ENCODE measurements at places on chromosomes 12 and 14. TPM values are rescaled to one million over a fixed set of nuclear protein-coding genes. Genes with fewer than 3 reads are reported as not detected.

Gene RNASE1
- total RNA-seq = 2,192 TPM

DNA sequence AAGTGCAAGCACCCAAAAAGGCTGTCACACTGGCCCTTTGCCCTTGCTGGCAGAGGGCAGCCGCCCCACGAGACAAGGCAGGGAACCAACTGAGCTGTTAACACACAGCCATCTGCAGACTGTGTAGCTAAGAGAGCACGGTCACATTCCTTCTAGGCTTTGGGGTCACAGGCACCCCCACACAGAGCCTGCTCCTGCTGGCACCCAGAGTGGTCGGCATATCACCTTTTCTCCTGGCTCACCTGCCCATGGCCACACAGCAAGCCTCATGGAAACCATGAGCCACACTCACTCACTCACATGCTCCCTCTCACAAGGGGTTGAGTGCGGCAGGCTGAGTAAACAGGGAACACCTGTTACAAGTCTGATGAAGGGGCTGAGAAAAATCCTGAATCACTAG, 214.5 kb downstream of the PCNX1 start:
- H3K4me1 ChIP-seq = peaks cover 10% of the 10 kb centered on the region
- no peak overlapping the region for H3K4me3 ChIP-seq
- no peaks in the 10 kb centered on the region for H3K36me3 ChIP-seq
- no peak for DNase-seq
- no peaks in the 10 kb centered on the region for H3K27me3 ChIP-seq

Gene TAS2R13
- 3.1 TPM for total RNA-seq

Gene OLR1
- total RNA-seq = 0.87 TPM

DNA sequence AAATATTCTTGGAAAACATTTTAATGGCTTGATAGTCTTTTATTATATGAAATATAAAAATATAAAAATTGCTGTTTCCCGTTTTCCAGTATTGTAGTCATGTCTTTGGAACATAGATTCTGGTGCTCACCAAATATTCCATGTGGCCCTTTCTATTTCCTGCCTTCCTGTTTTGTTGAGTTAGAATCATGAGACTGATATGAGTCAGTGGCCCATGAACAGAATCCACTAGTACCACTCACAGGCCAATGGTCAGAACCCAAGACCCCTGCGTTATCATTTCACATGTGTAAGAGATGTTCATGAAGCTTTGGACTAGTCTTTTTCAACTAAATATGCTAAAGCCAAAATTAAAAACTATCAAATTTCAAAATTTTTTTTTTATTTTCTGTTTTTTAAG, 56.9 kb downstream of the BICD1 start:
- H3K4me1 ChIP-seq = no peaks in the 10 kb centered on the region
- H3K27ac ChIP-seq = no peak overlapping the region
- DNase-seq = no peak
- no peaks in the 10 kb centered on the region for H3K27me3 ChIP-seq
- no peaks in the 10 kb centered on the region for H3K36me3 ChIP-seq

- H3K36me3 ChIP-seq = no peaks in the 10 kb centered on the region
- DNase-seq = no peak
- H3K27me3 ChIP-seq = no peaks in the 10 kb centered on the region
- H3K27ac ChIP-seq = no peak overlapping the region
- no peak overlapping the region for H3K4me3 ChIP-seq
Observed at GRCh38 chr14:94330857-94331256, 7.7 kb upstream of the SERPINA6 start.

GRCh38 chr14:55160989-55161388, 30.4 kb downstream of the DLGAP5 start:
- H3K27ac ChIP-seq = no peak overlapping the region
- H3K4me3 ChIP-seq = no peak overlapping the region
- no peaks in the 10 kb centered on the region for H3K36me3 ChIP-seq
- no peak for DNase-seq
- H3K4me1 ChIP-seq = no peaks in the 10 kb centered on the region
- no peaks in the 10 kb centered on the region for H3K27me3 ChIP-seq

GRCh38 chr12:2583091-2583497, 211.7 kb upstream of the FKBP4 start:
- H3K36me3 ChIP-seq = no peaks in the 10 kb centered on the region
- peak overlapping the region; percentile 27 for H3K4me3 ChIP-seq
- no peaks in the 10 kb centered on the region for H3K27me3 ChIP-seq
- H3K27ac ChIP-seq = no peak overlapping the region

Gene ALX1
- total RNA-seq = not detected

GRCh38 chr14:95460647-95461478, 55.6 kb downstream of the SYNE3 start:
- no peak overlapping the region for H3K27ac ChIP-seq
- no peaks in the 10 kb centered on the region for H3K36me3 ChIP-seq
- DNase-seq = no peak
- no peaks in the 10 kb centered on the region for H3K27me3 ChIP-seq

GRCh38 chr12:132470397-132470796, 19.6 kb upstream of the FBRSL1 start:
- H3K4me3 ChIP-seq = no peak overlapping the region
- no peaks in the 10 kb centered on the region for H3K27me3 ChIP-seq
- H3K27ac ChIP-seq = no peak overlapping the region
- no peaks in the 10 kb centered on the region for H3K36me3 ChIP-seq
- no peaks in the 10 kb centered on the region for H3K4me1 ChIP-seq

DNA sequence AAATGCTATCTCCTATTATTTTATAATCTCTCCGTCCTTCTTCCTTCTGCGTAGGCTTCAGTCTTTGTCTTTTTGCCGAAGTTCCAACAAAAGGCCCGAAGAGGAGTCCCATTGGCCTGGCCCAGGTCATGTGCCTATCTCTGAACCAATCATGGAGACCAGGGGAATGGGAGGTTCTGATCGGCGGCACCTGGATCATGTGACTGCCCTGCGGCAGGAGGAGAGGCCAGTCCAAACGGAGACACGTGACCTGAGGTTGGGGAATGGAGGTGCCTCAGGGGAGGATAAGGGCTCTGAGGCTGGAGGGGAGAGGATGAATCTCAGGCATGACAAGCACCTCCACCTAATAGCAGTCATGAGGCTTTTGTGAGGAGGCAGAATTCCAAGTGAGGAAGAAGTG, 86.0 kb downstream of the AACS start:
- H3K27ac ChIP-seq = no peak overlapping the region
- peak; percentile 82 for DNase-seq
- H3K36me3 ChIP-seq = no peaks in the 10 kb centered on the region
- no peak overlapping the region for H3K4me3 ChIP-seq

DNA sequence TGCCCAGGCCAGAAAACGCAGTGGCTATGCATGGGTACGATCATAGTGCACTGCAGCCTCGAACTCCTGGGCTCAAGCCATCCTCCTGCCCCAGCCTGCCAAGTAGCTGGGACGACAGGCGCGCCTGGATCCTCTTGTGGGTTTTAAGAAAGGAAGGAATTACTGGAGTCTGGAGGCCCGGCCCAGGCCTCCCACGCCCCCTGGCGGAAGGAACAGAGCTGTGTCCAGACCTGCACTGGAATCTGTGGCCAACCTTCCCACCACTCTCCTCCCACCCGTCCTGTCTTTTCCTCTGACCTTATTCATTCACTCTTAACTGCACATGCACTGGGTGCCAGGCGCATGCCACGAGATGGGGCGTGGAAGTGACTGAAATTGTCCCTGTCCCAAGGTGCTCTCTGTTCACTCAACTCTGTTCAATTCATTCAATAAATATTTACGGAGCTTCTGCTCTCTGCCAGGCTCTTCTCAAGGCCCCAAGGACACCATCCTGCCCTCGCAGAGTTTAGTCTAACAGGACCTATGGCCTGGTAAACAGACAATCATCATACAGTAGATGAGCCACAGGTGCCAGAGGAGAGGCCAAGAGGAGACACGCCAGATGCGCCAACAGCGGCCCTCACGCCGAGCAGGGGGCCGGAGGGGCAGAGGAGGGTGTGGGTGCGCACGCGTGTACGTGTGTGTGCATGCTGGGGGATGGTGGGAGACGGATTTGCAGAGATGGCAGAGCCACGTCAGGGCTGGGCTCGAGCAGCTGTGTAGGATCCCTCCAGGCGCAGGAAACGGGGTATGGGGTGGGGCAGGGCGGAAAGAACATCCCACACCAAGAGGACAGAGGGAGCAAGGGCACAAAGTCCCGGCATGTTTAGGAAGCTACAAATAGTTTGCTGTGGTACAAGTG, 13.7 kb upstream of the TMEM106C start:
- DNase-seq = peak; percentile 84
- H3K36me3 ChIP-seq = no peaks in the 10 kb centered on the region

DNA sequence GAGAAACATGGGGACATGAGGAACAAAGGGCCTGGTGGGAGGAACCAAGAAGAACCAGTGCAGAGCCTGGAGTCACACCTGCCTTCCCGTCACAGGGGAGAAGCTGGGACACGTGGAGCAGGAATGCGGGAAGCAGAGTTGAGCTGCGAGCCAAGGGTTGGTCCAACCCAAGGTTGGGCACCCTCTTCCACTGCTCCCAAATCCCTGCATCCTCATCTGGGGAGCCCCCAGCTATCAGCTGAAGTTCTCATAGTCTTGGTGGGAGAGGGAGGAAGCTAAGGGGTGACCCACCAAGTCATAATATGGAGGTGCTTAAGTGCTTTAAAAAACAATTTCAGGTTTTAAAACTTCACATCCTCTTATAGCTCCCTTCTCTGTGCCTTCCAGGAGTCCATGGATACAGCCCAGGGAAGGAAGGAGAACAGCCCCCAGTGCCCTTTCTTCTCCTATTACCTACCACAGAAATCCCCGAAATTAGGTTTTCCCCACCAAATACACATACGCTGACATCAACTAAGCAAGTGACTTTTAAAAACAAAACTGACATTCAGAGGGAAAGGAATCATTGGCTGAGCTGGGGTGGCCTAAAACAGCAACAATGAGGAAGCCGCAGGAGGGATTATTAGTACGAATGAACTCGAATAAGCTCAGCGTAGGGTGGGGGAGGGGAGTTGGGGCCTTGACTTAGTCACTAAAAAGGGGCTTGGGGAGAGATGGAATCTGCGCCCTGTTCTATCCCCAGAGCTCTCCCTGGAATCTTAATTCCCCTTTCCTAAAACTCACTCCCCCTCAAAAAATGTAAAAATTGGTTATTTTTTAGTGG, 4.5 kb downstream of the MYL6 start:
- no peak for DNase-seq
- no peaks in the 10 kb centered on the region for H3K27me3 ChIP-seq
- H3K4me1 ChIP-seq = peaks cover 25% of the 10 kb centered on the region
- H3K4me3 ChIP-seq = no peak overlapping the region

DNA sequence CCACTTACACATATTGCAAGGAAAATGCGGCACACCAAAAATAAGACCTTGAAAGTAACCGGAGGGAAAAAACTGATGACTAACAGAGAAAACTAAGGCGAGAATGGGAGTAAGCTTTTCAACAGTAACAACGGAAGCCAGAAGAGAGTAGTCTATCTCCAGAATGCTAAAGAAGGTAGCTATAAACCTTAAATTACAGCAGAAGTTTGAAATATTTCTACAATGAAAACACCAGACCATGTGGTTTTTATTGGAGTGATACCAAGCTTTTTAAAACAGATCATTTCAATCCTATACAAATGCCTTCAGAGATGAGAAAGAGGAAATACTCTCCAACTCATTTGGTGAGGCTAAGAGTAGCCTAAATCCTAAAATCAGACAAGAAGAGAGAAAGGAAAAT, 209.5 kb downstream of the ANO6 start:
- H3K36me3 ChIP-seq = no peaks in the 10 kb centered on the region
- no peak for DNase-seq
- H3K4me3 ChIP-seq = no peak overlapping the region
- no peaks in the 10 kb centered on the region for H3K4me1 ChIP-seq
- no peaks in the 10 kb centered on the region for H3K27me3 ChIP-seq
- H3K27ac ChIP-seq = no peak overlapping the region

- no peak overlapping the region for H3K4me3 ChIP-seq
- no peaks in the 10 kb centered on the region for H3K4me1 ChIP-seq
- no peak for DNase-seq
- H3K27ac ChIP-seq = no peak overlapping the region
- H3K36me3 ChIP-seq = no peaks in the 10 kb centered on the region
- no peaks in the 10 kb centered on the region for H3K27me3 ChIP-seq
Observed at GRCh38 chr14:49505041-49505766, 81.0 kb downstream of the RPS29 start.

Gene GALNT8
- 7.4 TPM for total RNA-seq

- H3K4me1 ChIP-seq = no peaks in the 10 kb centered on the region
- H3K4me3 ChIP-seq = no peak overlapping the region
- no peaks in the 10 kb centered on the region for H3K27me3 ChIP-seq
- no peak overlapping the region for H3K27ac ChIP-seq
Observed at GRCh38 chr14:54730156-54730961, 163.4 kb downstream of the SAMD4A start.

DNA sequence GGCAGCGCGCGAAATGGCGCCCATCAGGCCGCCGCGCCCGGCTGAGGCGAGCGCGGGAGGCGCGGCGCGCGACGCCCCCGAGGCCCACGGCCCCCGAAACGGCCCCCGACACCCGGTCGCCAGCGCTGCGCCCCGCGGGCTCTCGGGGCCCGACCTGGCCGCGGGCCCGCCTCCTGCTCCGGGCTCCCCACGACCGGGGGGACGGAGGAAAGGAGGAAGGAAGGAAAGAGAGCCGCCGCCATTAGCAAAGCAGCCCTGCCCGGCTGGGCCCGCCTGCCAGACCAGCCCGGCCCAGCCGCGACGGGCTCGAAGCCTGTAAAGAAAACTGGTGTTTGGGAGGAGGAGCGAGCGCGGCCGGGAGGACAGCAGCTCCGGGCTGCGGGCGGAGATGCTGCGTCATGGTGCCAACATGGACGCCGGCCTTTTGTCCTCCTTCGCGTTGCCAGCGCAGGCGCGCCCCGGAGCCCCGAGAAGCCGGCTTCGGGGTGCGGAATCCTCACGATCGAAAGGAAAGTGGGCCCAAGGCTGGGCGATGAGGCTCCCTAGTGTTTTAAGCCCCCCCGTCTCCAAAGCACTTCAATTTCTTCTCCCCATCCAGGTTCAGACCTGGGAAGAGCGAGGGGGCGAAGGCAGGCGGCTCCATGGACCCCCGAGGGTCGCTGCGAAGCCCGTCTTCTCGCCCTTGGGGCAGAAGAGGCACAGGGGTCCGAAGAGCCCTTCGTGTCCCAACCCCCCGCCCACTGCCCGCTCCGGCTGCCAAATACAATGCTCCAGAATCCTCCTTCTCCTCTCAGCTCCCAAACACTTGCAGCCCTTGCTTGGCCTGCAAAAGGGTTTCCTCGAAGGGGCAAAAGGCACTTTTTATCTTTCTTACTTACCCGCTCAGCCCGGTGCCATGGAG, 2.9 kb upstream of the SETD1B start:
- no peaks in the 10 kb centered on the region for H3K36me3 ChIP-seq
- DNase-seq = peak; percentile 76
- H3K27me3 ChIP-seq = no peaks in the 10 kb centered on the region
- peaks cover 57% of the 10 kb centered on the region for H3K4me1 ChIP-seq

Gene TBX3
- total RNA-seq = 8.7 TPM

- peaks cover under 1% of the 10 kb centered on the region for H3K4me1 ChIP-seq
- no peak overlapping the region for H3K4me3 ChIP-seq
- no peaks in the 10 kb centered on the region for H3K36me3 ChIP-seq
- no peak for DNase-seq
Observed at GRCh38 chr12:121205491-121205890, 4.4 kb upstream of the P2RX4 start.

DNA sequence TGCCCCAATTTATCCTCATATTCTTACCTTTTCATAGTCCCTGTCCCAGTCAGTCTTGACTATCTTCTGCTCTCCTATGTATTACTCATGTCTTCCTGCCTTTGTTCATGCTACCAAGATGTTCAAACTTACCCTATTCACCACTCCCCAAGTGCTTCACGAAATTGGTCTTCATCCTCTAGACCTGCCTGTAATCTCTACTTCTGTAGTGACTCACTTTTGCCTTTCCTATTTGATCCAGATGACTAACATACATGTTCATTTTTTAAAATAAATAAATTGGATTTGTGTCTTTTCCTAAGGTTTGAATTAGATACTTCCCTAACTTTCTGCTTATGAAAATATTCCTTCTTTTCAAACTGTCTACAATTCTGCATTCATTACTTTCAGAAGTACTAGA, 107.7 kb upstream of the PPM1H start:
- H3K36me3 ChIP-seq = no peaks in the 10 kb centered on the region
- no peaks in the 10 kb centered on the region for H3K4me1 ChIP-seq
- no peaks in the 10 kb centered on the region for H3K27me3 ChIP-seq
- H3K27ac ChIP-seq = no peak overlapping the region
- no peak for DNase-seq

Measured in testis (tissue), 5 donors.